GM13976 (cell line): ENCODE measurements at places on chromosomes 4 and X.

- DNase-seq: peak; percentile 87
These were observed 18.2 kb downstream of the ELF4 start for GRCh38 chrX:130091980-130092522.

DNA sequence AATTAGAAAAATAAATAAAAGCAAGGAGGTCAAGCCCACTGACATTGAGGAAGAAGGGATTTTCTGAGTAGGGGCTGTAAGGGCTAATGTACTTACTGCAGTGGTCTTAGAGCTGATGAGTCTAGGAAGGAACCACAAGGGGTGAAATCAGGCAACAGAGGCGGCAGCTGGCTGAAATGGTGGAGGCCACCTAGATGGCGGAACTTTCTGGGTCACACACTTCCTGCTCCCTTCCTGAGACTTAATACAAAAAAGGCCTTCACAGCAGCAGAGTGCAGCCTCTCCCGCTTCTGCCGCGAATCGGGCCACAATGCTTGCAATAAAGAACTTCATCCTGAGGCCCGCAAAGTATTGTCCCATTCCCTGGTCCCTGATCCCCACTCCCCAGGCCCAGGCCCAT, 15.4 kb downstream of the SNX12 start:
- peak; percentile 32 for DNase-seq

DNA sequence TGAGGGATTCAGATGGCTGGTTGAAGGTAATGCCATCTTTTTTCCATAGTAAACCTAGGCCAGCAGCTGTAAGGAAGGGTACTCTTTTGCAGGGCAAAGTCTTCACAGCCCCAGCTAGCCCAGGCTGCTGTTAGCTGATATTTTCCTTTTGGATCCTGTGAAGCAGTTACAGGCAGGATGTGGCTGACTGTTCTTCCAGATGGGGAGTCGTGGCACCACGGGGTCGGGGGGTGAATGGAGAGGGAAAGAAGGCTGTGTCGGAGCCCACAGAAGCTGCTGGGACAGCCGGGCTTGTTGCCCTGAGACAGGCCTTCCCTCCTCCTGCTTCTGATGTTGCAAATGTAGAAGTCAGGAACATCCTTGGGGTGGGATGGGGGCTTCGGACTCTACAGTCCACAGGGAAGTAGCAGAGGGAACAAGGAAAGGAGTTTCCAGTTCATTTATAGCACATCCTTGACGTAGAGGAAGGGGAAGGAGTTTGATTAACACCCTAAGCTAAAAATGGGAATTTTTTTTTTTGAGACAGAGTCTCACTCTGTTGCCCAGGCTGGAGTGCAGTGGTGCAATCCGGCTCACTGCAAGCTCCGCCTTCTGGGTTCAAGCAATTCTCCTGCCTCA, 64.6 kb upstream of the TMEM150C start:
- no peak for DNase-seq

GRCh38 chr4:67448621-67449020, 96.7 kb downstream of the CENPC start:
- no peak for DNase-seq

- DNase-seq: no peak
These were observed 1.9 kb downstream of the DCAF12L2 start for GRCh38 chrX:126164226-126164625.

DNA sequence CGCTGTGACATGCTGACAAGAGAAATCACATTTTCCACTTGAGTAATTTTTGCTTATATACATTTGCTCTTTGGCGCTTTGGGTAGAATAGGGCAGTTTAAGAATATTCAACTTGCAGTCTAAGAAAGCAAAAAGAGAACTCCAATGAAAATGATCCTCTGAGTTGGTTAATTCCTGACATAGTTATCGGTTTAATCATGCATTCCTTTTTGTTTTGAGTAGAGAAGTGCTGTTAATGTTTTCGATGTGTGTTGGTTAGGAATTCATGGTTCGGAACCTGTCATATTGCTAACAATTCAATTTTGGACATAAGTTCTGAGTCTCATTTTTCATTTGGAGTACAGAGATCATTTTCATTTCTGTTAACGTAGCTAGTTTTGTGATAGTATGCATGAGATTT, 700.6 kb upstream of the PITX2 start:
- no peak for DNase-seq

GRCh38 chr4:6916587-6917460, 7.2 kb downstream of the TBC1D14 start:
- no peak for DNase-seq

GRCh38 chr4:159206427-159206871, 103.6 kb downstream of the RAPGEF2 start:
- peak; percentile 48 for DNase-seq

DNA sequence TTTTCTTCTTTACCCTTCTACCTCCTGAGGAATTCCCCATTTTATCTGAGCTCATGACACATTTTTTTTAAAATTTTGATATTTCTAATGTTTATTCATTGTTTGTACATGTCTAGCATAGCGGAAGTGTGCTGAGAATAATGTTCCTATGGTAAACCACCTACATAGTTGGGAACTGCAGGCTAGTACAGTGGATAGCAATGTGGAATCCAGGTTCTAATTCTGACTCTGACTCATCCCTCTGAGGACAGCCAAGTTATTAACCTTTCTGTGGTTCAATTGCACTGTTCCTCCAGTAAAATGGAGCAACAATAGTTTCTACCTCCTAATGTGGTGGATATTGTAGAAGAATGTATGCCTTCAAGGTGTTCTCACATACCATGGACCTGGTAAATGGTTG, 20.6 kb upstream of the APELA start:
- no peak for DNase-seq

DNA sequence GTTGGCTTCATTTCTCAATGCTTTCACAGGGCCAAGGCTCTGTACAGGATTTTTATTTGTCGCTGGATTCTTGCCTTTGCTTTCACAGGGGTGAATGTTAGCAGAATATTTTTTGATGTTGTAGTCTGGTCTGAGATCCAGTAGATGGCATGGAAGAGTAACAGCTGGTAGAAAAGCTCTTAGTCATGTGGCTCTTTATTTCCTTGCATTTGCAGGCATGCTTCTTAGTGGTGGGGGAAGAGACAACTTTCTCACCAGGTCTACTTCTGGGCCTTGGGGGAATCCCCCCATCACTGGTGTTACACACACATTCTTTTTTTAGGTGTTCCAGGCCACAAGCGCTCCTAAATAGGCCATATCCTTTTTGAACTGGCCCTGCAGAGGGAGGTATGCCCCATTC, 58.2 kb upstream of the DKK2 start:
- peak; percentile 26 for DNase-seq

DNA sequence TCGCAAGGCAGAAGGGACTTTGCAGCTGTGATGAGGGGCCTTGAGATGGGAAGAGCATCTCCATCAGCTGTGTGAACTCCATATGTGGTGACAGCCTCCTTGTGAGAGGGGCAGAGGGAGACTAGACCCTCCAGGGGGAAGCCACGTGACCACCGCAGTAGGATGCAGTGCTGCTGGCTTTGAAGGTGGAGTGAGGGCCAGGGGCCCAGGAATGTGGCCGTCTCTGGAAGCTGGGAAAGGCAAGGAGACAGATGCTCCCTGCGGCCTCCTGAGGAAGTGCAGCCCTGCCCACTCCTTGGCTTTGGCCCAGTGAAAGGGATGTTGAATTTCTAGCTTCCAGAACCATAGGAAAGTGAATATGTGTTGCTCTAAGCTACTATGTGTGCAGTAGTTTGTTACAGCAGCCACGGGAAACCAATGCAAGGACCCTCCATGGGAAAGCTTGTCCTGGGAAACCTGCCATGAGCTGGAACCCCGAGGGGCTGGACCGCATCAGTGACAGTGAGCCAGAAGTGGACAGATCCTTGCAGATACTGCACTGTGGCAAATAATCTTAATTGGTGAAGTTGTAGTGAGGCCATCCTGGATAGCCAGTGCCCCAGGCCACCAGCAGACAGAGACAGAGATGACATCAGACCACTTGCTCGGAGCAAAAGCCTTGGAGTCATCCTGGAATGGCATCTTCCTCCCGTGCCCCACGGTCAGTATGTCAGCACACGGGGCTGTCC, 35.4 kb upstream of the SORCS2 start:
- no peak for DNase-seq

DNA sequence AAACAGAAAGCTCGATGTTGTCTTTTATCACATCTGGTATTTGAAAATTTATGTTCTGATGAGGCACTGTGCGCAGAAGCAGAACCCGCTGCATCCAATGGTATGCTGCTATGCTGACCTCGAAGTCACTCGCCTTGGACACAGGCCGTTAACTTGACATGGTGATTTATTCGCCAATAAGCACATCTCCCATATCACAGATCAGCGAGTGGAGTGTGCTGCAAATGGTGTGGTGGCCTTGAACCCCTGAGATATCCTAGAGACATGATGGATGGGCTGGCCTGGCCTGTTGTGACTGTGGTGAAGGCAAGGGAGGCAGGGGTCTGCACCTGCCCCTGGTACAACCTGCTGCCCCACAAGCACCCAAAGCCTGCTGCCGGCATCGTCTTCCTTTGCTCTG, 175.4 kb upstream of the FRG1 start:
- no peak for DNase-seq

GRCh38 chr4:148893095-148893494, 450.9 kb upstream of the NR3C2 start:
- no peak for DNase-seq

DNA sequence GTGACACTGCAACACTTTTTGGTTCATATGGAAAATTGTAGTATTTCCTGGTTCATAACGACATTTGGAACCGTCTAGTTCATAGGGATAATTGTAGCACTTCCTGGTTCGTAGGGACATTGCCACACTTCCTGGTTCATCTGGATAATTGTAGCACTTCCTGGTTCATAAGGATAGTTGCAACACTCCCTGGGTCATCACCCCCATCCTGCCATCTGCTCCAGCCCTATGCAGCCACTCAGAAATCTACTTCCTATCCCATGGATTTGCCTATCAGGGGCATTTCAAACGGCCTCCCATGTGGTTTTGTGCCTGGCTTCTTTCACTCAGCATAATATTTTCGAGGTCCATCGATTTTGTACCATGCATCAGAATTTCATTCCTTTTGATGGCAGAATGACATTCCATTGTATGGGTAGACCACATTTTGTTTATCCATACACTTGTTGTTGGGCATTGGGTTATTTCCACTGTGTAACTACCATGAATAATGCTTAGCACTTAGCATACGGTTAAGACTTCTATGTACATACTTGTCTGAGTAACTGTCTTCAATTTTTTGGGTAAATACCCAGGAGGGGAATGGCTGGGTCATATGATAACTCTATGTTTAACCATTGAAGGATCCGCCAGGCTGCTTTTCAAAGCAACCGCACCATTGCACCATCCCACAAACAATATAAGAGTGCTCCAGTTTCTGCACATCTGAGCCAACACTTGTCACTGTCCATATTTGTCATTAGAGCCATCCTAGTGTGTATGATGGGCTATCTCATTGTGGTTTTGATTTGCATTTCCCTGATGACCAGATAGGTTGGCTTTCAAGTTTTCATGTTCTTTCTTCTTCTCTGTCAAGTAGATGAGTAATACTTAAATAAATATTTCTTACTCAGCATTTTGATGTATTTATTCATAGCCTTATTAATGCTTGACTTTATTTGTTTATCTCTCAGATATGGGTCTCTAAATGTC, 58.3 kb upstream of the CD99 start:
- DNase-seq: no peak

- no peak for DNase-seq
These were observed 49.7 kb downstream of the RBM47 start for GRCh38 chr4:40579983-40580382.

- DNase-seq: no peak
These were observed 475.5 kb upstream of the FGF16 start for GRCh38 chrX:76971393-76972376.

DNA sequence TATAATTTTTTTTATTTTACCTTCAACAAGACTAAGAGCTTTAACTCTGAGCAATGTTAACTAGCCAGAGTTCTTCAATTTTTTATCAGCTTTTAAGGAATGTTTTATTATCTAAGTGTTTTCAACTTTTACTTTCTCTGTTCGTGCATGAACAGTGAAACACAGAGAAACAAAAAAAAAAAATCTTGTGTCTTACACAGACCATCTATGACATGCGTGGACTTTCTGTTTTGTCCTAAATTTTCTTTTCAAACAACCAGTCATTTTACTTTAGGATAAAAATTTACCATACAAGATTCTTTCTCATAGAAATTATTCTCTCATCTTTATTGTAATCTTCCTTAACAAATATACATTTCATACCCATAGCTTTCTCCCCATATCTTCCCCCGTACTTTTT, 731.9 kb upstream of the PCDH10 start:
- DNase-seq: no peak

- DNase-seq: peak; percentile 41
These were observed 64.3 kb upstream of the FTHL17 start for GRCh38 chrX:31136144-31136611.

DNA sequence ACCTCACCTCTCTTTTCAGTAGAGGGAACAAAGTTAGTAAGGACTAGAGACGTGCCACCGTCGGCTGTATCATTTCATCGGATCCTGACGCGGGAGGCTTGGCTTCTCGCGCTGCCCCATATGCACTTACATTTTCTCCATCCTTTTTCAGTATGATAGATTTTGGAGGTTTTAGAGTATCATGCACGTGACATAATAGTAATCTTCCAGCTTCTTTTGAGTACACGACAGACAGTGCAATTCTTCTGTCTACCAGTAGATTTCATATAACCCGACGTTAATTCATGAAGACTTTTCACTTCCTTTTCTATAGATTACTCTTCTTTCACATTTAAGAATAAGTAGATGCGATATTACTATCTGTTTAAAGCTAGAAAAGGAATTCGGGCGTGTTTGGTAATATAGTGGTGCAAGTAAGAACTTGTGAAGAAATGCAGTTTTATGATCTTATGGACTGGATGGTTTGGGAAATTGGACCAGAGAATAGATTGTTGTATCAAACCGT, 1.0 kb downstream of the CDS1 start:
- DNase-seq: peak; percentile 35

DNA sequence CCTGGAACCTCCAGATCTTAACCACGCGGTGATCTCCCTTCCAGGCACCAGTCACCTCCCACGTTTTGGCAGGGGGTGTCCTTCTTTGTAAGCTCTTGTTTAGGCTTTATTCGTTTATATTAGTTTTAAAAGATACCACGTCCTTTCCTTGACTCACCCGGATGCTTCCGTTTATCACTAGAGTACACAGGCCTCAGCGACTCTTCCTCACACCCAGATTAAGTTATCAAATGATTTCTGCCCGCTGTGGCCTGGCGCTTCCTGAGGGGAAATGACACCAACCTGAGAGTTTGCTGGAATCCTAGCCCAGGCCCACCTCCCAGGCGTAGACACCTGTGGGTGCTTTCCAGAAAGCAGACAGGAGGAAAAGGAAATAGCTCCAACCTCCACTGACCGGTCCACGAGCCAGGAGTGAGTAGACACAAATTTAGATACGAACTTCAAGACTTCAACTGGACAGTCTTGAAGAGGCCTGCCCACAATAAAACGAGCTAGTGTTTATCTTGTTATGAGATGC, 756 bp upstream of the ADAMTS3 start:
- no peak for DNase-seq

- no peak for DNase-seq
These were observed 69.2 kb downstream of the SORBS2 start for GRCh38 chr4:185742766-185743165.

GRCh38 chrX:2642791-2643190, 48.3 kb upstream of the CD99 start:
- no peak for DNase-seq
